Activated CD8-positive, alpha-beta T cell treated with anti-CD3 and anti-CD28 coated beads, Interleukin-2, amount 10 ng/mL, durations not matched to agents 7 days and 5 days (primary cell): ENCODE measurements at places on chromosomes 16 and 17.

DNA sequence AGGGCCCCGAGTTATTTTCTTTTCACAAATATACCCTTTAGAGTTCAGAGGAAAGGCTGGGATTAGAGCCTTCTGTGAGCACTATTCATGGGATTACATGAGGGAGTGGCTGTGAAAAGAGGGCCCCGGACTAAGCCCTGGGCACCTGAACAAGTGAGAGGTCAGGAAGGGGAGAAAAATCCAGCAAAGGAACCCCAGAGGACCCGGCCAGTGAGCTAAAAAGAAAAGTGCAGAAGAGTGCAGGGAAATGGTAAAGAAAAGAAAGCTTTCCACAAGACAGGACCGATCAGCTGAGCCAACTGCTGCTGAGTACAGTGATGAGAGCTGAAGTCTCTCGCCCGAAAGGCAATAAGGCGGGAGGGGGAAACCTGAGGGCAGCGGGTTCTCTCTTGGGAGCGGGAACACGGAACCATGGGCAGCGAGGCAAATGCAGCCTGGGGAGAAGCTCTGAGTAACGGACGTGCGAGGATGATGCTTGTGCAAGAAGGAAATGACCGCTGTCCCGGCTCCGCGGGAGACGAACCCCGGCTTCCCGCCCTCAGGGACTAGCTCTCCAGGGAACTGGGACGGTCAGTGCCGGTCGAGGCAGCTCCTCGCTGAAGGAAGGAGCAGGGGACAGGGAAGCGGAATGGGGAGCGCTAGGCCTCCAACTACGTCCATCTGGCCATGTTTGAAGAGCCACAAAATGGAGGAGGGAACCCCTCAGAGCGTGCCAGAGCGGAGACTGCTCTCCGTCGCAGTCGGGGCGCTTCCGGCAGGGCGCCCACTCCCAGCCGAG lies 665 bp upstream of the ALDH3A2 start:
- peaks cover 40% of the 10 kb centered on the region for H3K4me1 ChIP-seq
- H3K36me3 ChIP-seq, result peaks cover 8% of the 10 kb centered on the region
- H3K4me3 ChIP-seq, result peak overlapping the region; percentile 84
- peak overlapping the region; percentile 92 for H3K27ac ChIP-seq

- no peak overlapping the region for H3K27ac ChIP-seq
- peaks cover 22% of the 10 kb centered on the region for H3K36me3 ChIP-seq
- no peak for DNase-seq
Measured at GRCh38 chr17:60252459-60252858, 102.7 kb downstream of the CA4 start.

DNA sequence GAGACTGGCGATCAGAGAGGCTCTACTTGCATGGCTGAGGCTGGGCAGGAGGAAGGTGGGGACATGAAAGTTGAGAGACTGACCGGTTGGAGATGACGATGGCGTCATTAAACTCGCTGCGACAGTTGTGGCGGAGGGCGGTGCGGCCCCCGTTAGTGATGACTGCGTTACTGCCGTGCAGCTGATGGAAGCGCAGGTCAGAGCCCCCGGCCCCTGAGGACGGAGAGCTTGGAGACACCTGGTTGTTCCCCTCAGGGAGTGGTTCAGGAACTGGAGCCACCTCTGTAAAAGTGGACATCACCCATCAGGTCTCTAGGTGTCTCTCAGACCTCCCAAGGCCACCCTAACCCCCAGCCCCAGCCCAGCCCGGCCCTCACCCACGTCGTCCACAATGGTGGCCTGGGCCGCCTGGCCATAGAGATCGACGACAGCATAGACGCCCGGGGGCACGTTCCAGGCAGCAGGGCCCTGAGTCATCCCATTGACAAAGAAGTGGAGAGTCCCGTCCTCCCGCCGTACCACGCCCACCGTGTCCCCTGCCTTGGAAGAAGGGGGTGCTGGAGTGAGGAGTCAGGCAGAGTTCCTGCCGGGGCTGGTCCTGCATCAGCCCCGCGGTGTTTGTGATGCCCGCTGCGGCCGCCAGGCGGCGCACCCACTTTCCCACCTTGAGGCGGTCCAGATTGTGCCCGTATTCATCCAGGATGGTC lies 5.3 kb downstream of the NEURL4 start:
- peaks cover 29% of the 10 kb centered on the region for H3K4me1 ChIP-seq
- peaks cover 40% of the 10 kb centered on the region for H3K36me3 ChIP-seq
- no peak overlapping the region for H3K4me3 ChIP-seq
- peak overlapping the region; percentile 49 for H3K27ac ChIP-seq
- H3K27me3 ChIP-seq, result no peaks in the 10 kb centered on the region

DNA sequence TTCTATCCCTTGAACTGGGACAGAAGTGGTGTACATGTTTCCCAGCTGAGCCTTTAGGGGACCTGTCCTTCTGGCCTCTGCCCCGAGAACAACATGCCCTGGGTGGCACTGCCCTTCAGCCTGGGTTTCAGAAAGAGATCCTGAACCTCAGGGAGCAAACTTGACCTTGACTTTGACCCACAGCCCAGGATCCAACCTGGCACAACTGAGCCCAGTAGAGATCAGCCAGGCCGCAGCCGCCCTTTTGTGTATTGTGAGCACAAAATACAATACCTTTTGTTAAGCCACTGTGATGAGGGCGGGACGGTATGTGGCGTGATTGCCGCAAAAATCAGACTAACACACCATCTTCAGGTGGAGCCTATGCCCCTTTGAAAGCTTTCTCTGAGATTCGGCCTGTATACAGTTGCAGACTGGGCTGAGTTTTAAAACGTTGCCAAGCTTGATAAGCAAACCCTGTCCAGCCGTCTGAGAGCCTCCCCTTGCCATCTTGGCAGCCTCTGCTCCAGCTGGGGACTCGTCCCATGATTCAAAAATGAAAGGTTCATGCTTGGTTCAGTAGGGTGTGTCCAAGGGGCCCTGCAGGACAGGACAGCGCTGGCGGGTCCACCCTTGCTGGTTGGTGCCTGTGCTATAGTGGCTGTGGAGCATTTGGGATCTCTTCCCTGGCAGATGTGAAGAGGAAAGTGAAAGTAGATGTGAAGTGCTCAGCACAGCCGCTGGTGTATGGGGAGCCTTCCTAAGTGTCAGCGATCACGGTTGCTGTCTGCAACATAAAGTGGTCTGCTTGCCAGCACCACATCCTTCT lies 40.3 kb downstream of the FOXL1 start:
- H3K4me1 ChIP-seq, result no peaks in the 10 kb centered on the region
- no peak overlapping the region for H3K4me3 ChIP-seq
- no peak overlapping the region for H3K27ac ChIP-seq
- no peaks in the 10 kb centered on the region for H3K27me3 ChIP-seq

GRCh38 chr17:5418858-5419355 lies 555 bp downstream of the NUP88 start:
- peak; percentile 81 for DNase-seq
- no peaks in the 10 kb centered on the region for H3K27me3 ChIP-seq
- H3K27ac ChIP-seq, result peak overlapping the region; percentile 99

GRCh38 chr17:8185582-8186445 lies 4.2 kb downstream of the BORCS6 start:
- H3K4me1 ChIP-seq, result peaks cover 17% of the 10 kb centered on the region
- H3K27me3 ChIP-seq, result peaks cover 10% of the 10 kb centered on the region
- H3K4me3 ChIP-seq, result no peak overlapping the region
- peak; percentile 90 for DNase-seq
- peaks cover 2% of the 10 kb centered on the region for H3K36me3 ChIP-seq

DNA sequence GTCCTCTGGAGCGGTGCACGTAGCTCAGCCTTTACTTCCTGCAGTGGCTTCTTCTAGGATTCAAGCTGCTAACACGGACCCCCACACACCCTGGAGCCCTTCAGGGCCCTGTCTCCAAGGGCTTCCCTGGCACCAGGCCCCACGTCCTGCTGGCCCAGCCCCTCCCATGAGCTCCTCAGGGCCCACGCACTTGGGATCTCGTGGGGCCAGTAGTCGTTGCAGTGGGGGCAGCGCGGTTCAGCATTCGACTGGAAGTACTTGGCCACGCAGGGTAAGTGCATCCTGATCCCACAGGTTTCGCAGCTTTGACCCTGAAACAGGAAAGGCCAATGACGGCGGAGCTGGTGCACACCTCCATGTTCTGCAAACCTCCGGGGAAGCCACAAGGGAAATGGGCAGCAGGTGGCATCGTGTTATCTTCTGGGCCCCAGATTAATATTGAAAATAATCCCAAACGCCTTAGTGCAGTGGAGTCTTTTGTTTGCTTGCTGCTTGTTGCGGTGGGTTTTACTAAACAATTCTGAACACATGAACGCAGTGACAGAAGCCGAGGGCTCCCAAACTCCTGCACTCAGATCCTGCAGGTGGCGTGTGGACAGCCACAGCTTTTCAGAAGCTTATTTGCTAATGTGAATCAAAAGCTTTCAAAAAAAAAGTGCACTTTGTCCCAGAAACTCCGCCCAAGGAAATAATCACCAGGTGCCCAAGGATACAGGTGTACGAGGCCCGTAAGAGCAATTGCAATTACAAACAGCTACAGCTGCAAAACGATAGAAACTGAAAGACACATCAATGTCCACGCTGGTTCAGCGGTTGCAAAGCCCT lies 22.4 kb downstream of the KDM8 start:
- H3K36me3 ChIP-seq, result peaks cover 25% of the 10 kb centered on the region
- H3K27me3 ChIP-seq, result no peaks in the 10 kb centered on the region
- peaks cover 41% of the 10 kb centered on the region for H3K4me1 ChIP-seq
- no peak for DNase-seq
- peak overlapping the region; percentile 65 for H3K27ac ChIP-seq
- no peak overlapping the region for H3K4me3 ChIP-seq

DNA sequence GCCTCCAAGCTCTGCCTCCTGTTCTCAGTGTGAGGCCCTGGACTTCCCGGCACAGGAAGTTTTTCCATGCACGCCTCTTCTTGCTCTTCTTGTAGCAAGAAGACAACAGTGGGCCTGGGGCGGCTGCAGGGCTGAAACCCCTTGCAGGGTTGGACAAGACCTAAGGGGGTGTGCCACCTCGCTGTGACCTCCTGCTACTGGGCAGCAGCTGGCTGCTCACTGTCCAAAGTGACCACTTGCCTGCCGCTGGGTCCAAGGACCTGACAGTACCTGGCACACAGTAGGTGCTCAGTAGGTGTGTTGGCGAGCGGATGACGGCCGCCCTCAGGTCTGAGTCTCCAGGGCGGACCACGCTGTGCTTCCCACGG lies 331.6 kb downstream of the C16orf95 start:
- DNase-seq, result no peak
- H3K36me3 ChIP-seq, result no peaks in the 10 kb centered on the region
- H3K27me3 ChIP-seq, result no peaks in the 10 kb centered on the region
- no peak overlapping the region for H3K27ac ChIP-seq
- H3K4me1 ChIP-seq, result peaks cover 4% of the 10 kb centered on the region

DNA sequence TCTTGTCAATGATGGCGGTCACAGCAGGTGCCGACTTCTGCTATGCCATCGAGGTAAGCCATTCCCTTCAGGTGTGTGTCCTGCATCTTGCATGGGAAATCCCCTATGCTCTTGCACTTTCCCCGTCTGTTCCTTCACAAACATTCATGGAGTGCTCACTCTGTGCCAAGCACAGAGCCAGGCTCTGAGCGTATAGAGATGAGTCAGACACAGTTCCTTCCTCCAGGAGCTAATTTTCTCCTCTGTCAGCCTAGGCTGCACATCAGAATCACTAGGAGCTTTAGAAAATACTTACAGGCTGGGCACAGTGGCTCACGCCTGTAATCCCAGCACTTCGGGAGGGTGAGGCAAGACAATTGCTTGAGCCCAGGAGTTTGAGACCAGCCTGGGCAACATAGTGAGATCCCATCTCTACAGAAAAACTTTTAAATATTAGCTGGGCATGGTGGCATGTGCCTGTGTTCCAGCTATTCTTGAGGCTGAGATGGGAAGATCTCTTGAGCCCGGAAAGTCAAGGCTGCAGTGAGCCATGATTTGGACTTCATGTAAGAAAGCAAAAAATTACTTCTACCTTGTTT lies 14.1 kb downstream of the PRMT7 start:
- H3K4me1 ChIP-seq, result peaks cover 16% of the 10 kb centered on the region
- no peak for DNase-seq
- H3K27ac ChIP-seq, result no peak overlapping the region
- H3K27me3 ChIP-seq, result no peaks in the 10 kb centered on the region
- H3K36me3 ChIP-seq, result peaks cover 41% of the 10 kb centered on the region

- H3K27ac ChIP-seq, result peak overlapping the region; percentile 80
- peaks cover 65% of the 10 kb centered on the region for H3K4me1 ChIP-seq
- peak overlapping the region; percentile 96 for H3K4me3 ChIP-seq
- no peak for DNase-seq
Measured at GRCh38 chr16:3575491-3575890, 1.7 kb downstream of the NLRC3 start.

DNA sequence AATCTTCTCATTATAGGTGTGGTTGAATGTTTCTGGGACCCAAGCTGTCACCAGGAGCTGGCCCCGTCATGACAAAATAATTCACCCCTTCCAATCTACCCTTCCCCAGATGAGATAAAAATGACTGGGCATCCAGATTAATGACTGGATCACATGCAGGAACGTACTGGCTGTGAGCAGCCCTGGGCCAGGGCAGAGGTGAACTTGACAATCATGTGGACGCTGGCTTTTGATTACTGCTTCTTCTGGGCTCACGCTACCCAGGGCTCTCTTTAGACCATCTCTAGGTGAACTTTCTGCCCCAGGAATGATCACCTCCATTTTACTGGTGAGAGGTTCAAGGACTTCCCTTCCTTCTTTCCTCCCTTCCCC lies 18.3 kb downstream of the CBX4 start:
- peaks cover 21% of the 10 kb centered on the region for H3K4me1 ChIP-seq
- no peak overlapping the region for H3K27ac ChIP-seq
- DNase-seq, result no peak
- peaks cover 44% of the 10 kb centered on the region for H3K27me3 ChIP-seq

- H3K27ac ChIP-seq, result no peak overlapping the region
- H3K36me3 ChIP-seq, result no peaks in the 10 kb centered on the region
- no peaks in the 10 kb centered on the region for H3K4me1 ChIP-seq
Measured at GRCh38 chr17:2982854-2983253, 80.6 kb downstream of the OR1D5 start.

DNA sequence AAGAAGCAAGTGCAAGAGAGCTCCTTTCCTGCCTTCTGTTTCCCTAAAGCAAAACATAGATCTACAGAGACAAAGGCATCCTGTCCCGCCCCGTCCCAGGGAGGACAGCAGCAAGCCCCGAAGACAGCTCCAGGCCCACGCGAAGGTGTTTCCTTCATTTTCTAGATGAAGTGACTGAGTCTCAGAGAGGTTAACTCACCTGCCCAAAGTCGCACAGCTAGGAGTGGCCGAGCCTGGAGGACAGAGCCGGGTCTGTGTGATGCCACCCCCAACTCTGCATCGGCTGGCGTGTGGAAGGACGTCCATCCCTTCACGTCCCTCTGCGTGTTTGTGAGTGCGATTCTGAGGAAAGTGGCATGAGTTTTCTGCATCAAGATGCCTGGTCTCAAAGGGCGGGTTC lies 187.2 kb upstream of the CHMP6 start:
- no peaks in the 10 kb centered on the region for H3K27me3 ChIP-seq
- H3K27ac ChIP-seq, result no peak overlapping the region
- peaks cover 14% of the 10 kb centered on the region for H3K4me1 ChIP-seq
